D721Med (cell line): ENCODE measurements at places on chromosomes 11 and 22.

- DNase-seq, result no peak
These were observed 366.7 kb upstream of the TENM4 start for GRCh38 chr11:79807506-79807905.

DNA sequence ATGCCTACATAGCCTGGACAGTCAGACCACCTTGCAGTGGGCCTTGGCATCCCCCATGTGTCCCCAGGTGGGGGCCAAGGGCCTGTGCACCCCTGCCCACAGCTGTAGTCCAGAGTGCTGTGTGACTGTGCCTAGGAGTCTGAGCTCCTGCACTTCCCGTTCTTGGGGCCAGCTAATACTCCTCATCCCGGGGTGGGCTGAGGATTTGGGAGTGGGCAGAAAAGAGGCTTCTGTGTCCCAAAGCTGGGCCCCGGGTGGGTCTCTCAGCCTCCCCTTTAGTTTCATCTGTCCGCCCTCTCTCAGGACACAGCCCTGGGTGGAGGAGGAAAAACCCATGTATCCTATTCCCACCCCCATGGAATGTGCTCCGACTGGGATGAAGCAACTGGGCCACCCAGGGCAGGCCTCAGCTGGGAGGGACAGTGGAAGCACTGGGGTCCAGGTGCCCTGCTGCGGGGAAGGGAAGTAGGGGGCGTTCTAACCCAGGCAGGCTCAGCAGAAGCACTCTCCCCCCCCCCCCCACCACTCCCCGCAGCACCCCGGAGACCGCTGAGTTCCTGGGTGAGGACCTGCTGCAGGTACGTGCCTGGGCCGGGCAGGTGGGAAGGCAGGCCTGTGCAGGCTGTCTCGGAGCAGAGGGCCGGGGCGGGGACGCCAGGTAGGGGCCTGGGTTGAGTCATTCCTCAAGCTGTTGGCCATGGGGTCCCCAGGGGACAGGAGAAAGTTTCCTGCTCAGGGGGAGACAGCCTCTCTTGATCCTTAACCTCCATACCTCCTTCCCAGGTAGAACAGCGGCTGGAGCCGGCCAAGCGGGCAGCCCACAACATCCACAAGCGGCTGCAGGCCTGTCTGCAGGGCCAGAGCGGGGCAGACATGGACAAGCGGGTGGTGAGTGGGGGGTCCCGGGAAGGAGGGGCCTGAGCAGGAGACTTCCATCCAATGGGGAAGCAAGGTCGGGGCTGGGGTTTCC is 1.4 kb downstream of the SH3BP1 start:
- DNase-seq, result no peak

DNA sequence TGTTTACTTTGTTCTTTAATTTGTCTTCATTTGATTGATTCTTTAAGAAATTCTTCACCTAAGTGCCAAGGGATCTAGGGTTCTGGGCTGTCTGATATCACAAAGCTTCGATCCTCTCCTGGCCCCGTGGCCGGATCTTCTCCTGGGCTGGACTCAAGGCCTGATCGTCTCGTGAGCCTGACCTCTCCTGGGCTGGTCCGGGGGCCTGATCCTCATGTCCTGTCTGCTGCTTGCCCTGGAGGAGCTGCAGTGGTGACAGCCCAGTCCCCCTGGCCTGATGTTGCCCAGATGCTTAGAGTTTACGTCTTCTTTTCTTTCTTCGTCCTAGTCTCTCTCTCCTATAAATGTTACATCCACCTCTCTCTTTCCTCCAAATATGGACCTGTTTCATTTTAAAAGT is 3.3 kb downstream of the NADSYN1 start:
- DNase-seq, result no peak

GRCh38 chr11:64787526-64788320 is 9.4 kb upstream of the SF1 start:
- peak; percentile 75 for DNase-seq

DNA sequence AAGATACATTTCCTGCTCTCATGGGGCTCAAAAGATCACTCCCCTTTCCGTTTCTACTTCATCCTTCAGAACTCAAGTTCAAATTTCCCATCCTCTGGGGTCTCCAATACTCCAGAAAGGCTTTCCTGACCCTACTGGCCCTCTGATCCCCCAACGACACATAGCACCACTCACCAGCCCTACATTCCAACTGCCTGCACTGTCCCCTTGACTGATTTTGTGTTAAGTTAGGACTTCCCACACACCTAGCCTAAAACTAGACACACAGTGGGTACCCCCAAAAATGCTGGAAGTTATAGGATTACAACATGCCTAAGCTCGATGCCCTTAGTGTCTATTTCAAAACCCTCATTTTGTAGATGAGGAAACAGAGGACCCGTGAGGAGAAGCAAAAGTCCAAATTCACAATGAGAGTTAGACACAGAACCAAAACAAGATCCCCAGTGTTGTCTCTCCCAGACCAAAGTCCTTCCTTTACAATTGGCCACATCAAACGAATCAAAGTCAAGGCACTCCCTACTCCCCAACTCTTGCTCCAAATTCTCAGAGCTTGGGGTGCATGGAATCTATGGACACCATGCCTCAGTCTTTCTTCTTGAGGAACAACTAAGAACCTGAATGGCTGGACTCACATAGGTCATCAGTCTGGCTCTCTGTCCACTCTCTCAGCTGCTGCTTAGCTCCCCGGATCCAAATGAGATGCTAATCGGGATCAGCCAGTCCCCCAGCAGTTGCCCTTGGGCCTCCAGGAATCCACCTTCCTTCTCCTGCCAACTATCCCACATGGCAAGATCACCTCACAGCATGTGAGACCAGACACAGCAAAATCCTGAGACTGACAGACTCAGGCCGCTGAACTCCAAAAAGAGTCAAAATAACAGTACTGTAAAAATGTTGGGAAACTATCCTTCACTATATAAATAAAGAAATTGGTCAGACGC is 1.7 kb downstream of the CLPB start:
- DNase-seq, result no peak
